ENCODE measurements at places on chromosomes 5 and 9. TPM values are rescaled to one million over a fixed set of nuclear protein-coding genes. Genes with fewer than 3 reads are reported as not detected.

Gene SHISAL2B
- not detected for total RNA-seq

Gene PLPP7
- total RNA-seq: 0.17 TPM

Gene ST6GALNAC4
- total RNA-seq: 22.1 TPM

Gene KIF24
- 0.08 TPM for total RNA-seq

Gene CORO2A
- total RNA-seq: 16.6 TPM

Gene DOLPP1
- total RNA-seq: 8.0 TPM

Gene POU5F2
- total RNA-seq: 2.9 TPM

Gene EIF4E1B
- total RNA-seq: not detected

Gene SLC36A2
- not detected for total RNA-seq

Gene GKAP1
- 7.9 TPM for total RNA-seq

Gene CCNI2
- 13.7 TPM for total RNA-seq

Gene FOXI1
- not detected for total RNA-seq

Gene PRELID2
- total RNA-seq: 1.2 TPM

Gene PCDHGA5
- not detected for total RNA-seq

Gene C9
- not detected for total RNA-seq

Gene PCDHA7
- not detected for total RNA-seq

Gene SLC4A9
- total RNA-seq: not detected

Gene NTNG2
- total RNA-seq: 3.3 TPM

Gene INSYN2B
- not detected for total RNA-seq
